GM06990 (cell line): ENCODE measurements at places on chromosomes 11 and 22.

DNA sequence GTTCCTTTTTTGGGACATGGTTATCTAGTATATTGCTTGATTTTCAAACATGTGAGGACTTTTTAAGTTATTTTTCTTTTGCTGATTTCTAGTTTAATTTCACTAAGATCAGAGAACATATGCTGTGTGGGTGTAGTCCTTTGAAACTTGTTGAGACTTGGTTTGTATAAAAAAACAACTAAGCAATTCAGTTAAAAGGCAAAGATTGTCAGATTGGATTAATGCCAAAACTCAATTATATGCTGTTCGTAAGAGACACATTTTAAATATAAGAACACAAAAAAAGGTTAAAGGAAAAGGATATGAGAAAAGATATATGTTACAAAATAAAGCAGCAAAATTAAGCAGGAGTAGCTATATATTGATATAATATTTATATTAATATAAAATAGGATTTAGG lies 17.8 kb upstream of the RRM1 start:
- no peak for DNase-seq

DNA sequence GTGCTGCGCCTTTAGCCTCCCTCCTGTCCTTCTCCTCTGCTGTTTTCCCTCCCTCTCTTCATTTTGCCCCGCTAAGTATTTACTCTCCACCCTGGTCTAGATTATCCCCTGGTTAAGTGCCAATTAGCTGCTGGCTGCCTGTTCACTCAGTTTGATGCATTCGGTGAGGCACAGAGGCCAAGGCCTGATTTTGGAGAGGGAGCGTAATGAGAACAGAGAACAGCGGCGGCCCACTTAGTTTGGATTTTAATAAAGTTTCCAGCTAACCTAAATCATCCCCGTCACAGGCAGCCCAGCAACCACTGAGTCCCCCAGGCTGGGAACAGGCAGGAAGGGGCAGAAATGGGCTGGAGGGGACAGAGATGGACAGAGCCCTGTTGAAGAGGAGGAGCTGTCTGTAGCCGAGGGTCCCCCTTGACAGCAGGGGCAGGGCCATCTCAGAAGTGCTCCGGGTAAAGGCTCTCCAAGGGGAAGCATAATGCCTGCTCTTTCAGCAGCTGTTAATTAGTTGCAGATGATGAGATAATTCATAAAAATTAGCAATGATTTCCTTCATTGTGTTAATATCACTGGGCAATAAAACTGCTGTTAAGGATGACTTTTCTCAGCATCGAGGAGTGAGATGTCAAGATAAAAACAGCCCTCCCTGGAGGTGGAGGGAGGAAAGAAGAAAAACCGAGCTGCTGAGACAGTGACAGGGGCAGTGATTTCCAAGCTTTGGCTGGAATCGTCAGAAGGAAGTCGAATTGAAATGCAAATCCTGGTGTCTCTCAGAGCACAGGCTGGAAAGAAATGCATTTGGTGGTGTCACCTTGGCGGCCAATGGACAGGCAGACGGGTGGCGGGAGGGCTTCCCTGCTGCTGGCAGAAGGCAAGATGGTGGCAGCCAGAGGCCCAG lies 170.1 kb downstream of the GRIK4 start:
- no peak for DNase-seq

DNA sequence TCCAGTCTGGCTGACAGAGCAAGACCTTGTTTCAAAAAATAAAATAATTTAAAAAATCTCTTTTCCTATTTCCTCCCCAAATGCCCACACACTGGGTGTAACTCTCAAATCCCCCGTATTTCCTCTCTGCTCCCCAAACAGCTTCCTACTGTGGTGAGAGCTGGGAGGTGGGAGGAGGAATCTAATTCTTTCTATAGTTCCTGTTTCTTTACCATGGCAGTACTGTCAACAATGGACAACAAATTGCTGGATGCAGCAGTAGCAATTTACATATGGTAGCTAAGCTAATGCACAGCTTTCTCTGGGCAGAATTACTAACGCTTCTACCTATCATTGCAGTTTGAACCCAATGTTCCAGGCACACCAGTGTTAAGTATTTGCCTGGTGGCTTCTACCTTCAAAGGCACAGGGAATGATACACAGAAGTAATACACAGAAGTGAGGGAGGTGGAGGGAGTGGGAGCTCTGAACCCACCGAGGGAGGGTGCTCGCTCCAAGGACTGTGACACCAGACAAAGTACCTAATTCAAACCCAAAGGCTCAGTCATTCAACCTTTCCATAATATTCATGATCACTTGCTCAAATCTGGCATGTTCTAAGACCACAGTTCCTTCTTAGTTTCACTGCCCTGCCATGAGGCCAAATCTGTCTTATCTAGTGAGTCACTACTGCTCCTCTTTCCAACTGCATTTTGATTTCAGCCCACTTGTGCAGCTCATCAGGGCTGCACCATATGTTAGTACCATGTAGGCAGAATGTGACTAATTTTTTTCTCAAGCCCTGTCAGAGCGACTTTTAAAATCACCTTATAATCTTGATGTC lies 37.9 kb downstream of the CELF1 start:
- DNase-seq: peak; percentile 38

DNA sequence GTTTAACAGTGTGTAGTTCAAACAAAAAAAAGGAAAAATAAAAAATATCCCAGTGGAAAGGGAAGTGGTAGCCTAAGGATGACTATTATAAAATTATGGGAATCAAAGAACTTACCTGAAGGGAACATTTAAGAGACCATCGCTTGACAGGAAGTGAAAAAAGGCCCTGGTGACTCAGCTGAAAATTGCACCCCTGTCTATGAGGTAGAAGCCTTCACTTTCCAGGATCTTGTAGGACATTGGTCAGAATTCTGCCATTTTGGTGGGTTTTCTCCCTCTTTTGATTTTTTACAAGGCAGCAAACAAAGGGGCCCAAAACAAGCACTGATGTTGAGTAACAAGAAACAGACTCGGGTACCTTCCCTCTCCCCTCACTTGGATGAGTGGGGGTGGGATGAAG lies 15.6 kb downstream of the DDX17 start:
- no peak for DNase-seq

- no peak for DNase-seq
These were observed 14.0 kb downstream of the HSPA8 start for GRCh38 chr11:123047947-123048293.

DNA sequence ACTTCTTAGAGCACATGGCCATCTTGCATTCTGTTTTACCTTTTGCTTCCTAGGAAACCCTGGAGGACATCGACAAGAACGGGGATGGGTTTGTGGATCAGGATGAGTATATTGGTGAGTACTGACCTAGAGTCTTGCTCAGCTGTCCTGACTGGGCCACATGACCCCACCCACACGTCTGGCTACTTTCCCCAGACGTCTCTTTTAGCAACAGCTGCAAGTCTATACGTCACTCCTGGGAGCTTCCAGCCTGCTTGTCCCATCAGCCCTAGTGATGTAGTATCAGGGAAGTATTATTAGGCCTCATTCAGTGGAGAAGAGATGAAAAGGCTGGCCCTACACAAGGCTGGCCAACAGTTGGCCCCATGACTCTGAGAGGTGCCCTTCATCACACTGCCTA lies 9.6 kb downstream of the RCN1 start:
- no peak for DNase-seq

GRCh38 chr11:31922450-31922849 lies 111.3 kb upstream of the PAX6 start:
- DNase-seq: no peak

DNA sequence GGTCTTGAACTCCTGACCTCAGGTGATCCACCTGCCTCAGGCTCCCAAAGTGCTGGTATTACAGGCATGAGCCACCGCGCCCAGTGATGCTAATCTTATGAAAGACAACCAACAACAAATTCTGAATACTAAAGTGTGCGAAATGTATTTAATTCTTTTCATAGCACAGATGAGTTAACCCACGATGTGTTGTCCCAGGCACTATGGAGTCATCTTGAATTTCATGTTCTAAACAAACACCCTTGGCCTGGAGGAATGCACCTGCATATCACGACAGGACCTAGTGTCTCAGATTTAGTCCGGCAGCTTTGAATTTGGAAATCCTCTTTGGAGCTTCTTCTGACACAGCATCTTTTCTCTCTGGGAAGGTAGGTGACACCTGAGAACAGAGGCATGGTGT lies 16.2 kb upstream of the VPREB1 start:
- no peak for DNase-seq

DNA sequence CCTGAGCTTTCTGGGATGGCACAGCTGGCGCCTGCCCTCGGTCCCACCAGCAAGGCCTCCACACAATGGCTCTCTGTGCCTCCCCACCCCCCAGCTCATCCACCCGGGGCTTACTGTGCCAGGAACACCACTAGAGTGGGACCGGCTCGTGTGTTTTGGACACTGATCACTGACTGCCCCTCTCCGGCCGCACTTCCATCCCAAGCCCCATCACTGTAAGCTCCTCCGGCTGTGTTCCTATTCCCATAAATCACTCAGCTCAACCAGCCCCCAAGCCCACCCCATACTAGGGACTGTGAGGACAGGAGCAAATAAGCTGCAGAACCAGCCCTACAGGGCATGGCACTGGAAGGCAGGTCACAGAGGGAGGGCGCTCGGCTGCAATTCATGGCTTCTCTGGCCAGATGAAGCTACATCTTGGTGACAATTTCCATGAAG lies 7.3 kb downstream of the APBB1 start:
- no peak for DNase-seq

GRCh38 chr11:108985945-108986279 lies 321.0 kb downstream of the DDX10 start:
- DNase-seq: no peak

DNA sequence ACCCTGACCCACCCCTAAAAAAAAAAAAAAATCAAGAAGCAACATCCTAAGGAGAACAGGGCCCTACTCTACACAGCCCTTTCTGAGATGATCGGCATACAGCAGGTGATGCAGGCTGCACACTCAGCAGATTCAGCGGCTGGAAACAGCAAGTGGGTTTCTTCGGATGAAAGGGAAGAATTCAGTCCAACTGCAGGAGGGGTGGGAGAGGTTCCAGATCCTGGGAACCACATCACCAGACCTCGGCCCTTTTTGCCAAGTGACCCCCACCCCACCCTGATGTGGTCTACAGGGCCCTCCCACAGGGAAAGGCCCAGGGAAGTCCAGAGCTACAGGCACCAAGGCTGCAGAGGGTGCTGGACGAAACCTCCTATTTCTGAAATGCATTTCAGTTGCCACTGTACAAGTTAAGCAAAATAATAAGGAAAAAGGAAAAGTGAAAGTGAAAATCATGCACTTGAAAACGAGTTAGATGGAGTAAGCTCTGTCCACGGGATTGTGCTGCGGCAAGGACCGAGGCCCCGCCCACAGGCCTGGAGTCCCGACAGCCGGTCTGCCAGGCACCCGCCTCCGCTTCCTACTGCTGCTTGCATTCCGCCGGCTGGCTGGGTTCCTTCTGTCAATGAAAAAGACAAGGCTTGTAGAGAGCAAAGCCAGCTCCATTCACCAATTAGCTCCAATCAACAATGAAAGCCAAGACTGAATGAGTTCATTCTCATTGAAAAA lies 16.0 kb upstream of the PHLDA2 start:
- DNase-seq: no peak

GRCh38 chr22:35330258-35330861 lies 30.7 kb downstream of the TOM1 start:
- no peak for DNase-seq

DNA sequence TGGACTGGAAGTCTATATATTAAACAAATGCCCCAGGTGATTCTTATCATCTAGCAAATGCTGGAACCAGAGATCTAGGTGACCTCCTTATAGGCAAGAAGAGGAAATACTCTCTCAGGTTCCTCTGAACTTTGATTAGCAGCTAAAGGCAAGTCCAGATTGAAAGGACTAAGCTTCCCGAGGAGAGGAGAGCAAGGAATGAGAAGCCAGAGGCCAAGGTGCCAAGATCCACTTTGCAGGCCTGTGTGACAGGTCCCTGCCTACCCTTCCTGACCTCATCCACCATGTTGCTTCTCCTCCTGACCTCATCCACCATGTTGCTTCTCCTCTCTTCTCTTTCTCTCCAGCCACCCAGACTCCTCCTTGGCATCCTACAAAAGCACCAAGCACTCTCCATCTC lies 173.2 kb downstream of the LARGE1 start:
- no peak for DNase-seq

DNA sequence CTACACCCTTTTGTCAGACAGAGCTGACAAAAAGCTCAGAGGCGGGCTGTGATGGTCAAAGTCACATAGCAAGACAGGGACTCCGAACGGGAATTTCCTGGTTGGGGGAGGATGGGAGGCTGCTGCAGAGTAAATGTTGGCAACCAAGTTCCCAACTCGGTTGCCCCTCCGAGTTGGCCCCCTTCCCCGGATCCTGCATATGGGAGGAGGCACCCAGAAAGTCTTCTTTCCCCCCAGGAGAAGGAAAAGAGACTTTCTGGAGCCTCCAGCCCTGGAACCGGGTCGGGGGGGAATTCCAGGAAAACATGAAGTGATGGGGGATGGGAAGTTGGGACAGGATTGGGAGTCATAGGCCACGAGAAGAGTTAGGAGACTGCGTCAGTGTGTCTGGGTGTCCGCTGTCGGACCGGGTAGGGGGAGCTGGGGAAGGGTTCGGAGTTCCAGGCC lies 614 bp downstream of the SELENOM start:
- no peak for DNase-seq

GRCh38 chr11:82041764-82042163 lies 691.9 kb downstream of the FAM181B start:
- no peak for DNase-seq

GRCh38 chr11:29534836-29535235 lies 482.0 kb downstream of the KCNA4 start:
- no peak for DNase-seq

- DNase-seq: no peak
These were observed 246.6 kb upstream of the PLET1 start for GRCh38 chr11:112507281-112507680.

- no peak for DNase-seq
These were observed 6.5 kb upstream of the GALR3 start for GRCh38 chr22:37816543-37817180.

DNA sequence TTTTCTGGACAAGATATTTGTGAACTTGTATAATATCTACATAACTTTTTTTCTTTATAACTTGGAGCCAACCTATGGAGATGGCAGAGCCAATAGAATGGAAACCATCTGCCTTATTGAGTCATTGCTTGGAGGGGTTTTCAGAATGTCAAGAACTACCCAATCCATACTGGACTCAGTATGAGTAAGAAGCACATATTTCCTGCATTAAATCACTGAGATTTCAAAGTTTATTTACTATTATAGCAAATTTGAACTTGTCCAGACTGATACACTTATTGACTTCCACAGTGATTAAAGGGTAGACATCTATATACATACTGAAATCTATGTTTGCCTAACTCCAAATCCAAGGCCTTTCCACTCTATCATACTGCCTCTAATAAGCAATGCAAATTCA lies 704.0 kb downstream of the KCNA4 start:
- no peak for DNase-seq

- no peak for DNase-seq
These were observed 56.9 kb downstream of the KREMEN1 start for GRCh38 chr22:29129808-29130140.
